ENCODE measurements at places on chromosomes 1 and 21.

DNA sequence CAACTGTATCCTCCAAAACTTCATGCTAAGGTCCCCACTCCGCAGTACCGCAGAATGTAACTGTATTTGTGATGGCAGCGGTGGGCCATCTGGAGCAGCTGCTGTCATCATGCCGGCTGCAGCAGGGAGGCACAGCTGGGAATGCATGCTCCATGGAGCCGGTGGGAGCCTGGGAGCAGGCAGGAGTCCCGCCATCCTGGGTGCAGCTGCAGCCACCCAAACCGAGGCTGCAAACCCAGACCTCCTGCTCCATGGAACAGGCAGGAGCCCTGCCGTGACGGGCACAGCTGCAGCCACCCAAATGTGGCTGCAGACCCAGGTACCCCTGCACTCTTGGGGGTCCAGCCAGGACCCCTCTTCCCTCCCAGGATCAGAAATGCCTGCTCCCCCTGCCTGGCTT is 80.3 kb downstream of the SCMH1 start:
- no peak for DNase-seq

DNA sequence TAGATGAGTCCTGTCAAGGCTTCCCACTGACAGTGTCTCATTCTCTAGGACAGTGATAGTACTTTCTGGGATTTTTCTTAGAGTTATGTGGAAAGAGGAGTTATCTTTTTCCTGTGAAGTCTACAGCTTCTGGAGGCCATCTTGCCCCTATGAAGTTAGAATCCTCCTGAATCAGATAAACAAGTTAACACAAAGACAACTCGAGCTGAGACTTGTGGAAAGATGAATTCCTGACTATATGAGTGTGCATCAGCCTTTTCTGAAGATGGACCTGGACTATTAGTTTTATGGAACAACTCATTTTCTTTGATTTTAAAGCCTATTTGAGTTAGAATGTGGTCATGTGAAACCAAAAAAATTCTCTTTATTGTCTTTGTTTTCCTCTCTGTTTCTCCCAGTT is 290.9 kb downstream of the LRRIQ3 start:
- no peak for DNase-seq

GRCh38 chr21:45129189-45129923 is 55.0 kb downstream of the ADARB1 start:
- no peak for DNase-seq

DNA sequence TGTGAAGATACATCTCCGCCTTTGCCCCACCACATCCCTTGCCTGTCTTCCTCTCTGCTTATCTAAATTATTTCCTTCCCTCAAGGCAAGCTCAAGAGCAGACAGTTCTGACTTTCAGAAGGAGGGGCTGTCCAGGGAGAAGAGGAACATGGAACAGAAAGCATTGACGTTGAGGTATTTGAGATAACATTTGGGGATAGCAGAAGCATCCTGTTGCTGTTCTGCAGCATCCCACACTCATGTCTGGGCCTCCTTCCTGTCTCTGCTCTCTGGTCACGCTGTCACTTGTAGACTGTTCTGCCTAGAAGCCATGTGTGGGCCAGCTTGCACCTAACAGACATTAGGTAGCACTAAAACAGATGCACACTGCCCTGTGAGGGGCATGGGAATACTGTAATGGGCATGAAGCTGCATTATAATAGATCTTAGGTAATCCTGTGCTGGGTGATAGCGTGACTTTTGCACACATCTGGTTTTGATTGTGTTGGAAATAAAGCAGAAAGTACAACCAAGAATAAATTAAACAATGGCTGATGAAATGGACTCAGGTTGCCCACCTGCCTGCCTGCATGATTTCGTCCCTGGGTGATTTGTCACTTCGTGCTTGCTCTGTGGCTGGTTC is 660 bp upstream of the RD3 start:
- no peak for DNase-seq

DNA sequence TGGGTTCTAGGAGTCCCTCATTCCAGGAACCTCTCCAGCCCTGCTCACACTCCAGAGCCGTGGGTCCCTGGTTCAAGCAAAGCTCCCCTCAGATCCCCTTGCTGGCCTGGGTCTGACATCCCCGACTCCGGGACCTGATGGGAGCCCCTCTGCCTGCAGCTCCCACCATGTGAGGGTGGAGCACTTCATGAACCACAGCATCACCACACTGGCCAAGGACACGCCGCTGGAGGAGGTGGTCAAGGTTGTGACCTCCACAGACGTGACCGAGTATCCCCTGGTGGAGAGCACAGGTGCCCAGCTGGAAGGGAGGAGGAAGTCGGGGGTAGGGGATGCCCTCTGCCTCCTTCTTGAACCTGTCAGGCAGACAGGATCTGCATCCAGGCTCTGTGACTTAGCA is 9.7 kb downstream of the CLCNKA start:
- DNase-seq: no peak

GRCh38 chr1:234774971-234775370 is 165.0 kb upstream of the IRF2BP2 start:
- DNase-seq: no peak

DNA sequence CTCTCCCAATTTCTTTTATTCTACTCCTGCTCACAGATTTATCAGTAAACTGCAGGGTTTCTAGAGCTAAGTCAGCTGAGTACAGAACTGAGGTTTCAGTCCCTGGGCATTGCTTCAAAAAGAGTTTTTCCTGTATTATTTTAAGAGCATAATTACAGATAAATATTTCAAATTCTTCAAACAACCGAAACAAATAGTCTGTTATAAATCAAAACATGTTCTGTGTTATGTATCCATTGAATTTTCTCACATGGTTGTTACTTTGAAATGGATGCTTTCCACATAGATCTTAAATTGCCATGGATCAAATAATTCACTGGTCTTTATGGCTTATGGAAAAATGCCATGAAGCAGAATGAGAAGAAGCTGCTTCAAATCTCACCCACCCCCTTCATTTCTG is 64.5 kb downstream of the LRRC8C start:
- DNase-seq: no peak

DNA sequence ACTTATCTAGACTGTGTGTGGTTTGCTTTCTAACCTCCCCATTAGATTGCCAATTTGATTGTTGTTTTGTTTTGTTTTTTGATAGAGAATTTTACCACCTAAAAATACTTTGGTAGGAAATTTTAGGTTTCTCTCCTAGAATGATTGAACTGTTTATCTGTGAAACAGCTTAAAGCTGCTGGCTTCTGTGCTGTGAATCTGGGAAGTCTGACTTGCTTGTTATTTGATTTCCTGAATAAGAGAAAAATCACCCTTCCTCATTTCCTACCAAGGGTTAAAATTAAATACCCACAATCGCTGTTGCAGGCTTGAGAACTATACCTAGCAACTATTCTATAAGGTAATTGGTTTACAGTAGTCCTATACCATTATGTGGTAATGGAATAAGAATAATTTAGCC is 198.9 kb upstream of the CACYBP start:
- no peak for DNase-seq

- no peak for DNase-seq
Observed at GRCh38 chr1:183105449-183105848, 80.6 kb upstream of the LAMC2 start.

DNA sequence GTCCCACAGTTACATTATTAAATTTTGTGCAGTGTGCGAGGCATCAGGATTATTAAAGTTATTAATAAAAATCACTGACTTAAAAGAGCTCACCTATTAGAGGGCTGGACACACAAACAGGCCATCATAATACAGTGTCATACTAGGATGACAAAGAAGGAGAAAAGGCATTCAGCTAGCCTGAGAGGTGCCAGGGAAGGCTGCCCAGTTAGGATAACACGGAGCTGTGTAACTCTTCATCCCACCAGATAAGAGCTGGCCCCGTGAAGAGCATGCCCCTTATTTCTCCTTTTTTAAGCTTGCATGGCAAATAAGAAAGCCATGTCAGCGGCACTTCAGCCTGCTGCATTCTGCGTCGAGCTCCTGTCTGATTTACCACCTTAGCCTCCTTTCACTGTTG is 109.5 kb downstream of the KCNK1 start:
- no peak for DNase-seq

DNA sequence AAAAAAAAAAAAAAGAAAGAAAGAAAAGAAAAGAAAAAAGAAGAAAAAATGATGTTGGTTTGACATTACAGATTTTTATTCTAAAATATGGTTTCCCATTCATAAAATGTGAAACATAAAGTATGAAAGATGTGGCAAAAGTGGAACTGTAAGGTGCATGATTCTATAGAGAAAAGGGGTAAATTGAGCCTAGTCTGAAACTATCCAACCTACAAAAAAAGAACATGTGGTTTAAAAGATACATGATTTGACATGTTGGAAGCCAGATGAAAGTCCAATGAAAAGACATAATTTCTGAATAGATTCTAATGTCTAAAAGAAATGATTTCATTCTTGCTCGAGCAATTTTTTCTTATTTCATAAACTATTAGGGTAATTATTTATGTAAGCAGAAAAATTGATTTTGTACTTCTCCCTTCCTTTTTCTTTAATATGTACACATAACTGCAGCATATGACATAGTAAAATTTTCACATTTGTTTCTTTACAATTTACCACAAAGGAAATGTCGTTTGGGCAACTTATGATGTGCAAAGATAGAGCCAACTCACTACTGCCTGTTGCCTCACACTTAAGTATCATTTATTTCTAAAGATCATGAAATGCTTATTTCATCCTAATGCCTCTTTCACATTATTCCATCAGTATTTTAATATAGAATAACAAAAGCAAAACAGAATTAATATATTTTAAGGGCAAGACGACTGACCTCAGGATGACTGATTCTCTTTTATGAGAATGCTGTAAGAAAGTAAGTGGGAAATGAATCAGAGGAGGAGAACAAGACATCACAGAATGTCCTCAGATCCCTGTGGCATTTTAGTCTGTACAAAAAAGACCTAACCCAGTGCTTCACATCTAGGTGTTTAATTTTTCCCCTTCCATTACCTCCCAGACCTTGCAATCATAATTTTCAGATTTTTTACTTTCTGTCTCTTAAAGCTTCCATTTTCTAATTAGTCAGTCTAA is 165.8 kb upstream of the HMCN1 start:
- no peak for DNase-seq

DNA sequence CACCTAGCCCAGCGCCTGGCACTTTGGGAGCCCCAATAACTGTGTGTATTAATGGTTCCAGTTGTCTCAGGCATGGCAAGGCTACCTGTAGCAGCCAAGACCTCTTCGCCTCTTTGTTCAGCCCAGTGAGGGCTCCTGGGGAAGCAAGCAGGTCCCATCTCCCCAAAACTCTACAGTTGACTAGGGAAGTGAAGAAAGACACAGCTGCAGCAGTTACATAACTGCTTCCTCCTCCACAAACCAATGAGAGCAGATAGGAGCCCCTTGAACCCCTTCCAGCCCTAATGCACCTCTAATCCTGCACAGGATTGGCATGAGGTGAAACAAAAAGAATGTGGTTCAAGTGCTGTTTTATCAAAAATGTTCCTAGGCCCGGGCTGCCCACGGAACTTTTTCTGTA is 100.5 kb downstream of the SYF2 start:
- DNase-seq: no peak

GRCh38 chr21:20527731-20528460 is 470.3 kb upstream of the NCAM2 start:
- no peak for DNase-seq

All from ELF-1 (cell line).